ENCODE measurements at places on chromosomes 7 and 10.

DNA sequence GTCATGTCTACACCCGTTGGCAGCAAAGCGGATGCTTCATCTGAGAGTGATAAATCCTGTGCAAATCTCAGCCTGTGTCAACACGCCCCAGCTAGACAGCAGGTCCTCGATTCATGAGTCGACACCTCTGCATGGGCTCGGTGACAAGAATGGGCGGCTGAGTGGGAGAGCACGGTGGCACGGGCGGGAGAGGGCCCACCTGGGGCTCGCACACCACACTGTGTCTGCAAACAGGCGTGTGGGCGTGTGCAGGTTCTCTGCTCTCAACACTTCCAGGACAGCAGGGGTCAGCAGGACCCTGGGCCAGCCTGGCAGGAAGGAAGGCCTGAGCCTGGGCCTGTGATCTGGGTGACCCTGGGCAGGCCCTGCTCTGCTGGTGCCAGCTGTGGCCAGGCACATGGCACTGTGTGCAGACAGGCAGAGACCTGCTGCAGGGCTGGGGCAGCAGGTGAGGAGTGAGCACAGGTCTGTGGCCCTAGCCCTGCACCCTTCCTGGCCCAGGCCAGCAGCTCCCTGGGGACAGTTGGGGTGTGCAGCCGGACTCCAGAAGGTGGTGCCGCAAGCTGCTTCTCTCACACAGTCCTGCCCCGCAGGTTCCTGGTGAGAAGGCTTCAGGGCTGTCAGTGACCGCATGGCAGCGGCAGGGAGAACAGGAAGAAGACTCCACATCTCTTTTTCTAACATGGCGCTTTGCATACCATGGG is 216.4 kb downstream of the ELFN1 start:
- DNase-seq = no peak

DNA sequence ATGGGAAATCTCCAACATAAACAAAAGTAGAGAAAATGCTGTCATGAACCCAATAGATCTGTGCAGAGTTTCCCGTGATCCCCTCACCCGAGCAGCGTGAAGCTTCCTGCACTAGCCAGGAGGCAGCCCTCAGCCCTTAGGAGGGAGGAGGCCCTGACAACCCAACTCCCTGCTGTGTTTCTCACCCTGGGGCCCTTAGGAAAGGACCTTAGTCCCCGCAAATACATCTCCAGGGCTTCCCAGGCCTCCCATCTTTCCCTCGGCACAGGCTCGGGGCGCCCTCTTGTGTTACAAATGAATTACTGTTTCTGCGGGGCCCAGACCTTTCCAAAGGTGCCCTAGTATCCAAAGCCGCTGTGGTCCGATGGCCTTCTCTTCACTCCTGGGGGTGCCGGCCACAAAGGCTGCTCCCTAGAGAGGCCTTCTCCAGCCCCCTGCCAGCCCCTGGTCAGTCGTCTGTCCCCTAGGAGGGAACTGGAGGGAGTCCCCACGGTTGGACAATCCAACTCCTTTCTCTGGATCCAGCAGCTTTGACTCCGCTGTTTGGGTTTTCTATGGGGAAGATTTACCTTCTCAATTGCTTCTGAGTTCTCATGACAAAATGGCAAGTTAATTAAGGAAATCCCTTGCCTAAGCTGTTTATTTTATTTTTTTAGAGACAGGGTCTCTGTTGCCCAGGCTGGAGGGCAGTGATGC is 49.9 kb upstream of the SH2B2 start:
- DNase-seq = peak; percentile 77

DNA sequence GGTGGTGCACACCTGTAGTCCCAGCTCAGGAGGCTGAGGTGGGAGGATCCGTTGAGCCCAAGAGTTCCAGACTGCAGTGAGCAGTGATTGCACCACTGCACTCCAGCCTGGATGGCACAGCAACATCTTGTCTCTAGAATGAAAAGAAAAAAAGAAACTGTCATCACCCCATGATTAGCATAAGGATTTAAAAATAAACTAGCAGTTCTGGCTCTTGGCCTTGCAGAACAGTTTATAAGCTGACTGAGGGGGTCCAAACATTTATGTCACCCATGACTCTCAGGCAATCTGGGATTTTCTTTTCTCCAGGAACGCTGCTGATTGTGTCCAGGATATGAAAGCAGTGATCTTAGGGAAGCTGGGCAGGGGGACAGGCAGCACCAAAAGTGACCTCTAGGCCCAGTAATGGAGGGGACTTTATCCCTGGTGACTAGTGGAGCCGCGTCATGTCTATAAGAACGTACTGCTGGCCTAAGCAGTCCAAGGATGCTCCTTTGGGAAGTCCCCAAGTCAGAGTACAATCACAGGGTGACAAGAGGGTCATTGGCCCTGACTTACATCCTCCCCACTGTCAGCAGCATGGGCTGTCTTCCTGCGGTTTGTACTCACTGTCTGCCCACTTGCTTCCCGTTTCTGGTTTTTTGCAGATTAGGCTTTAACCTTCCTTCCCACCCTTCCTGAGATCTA is 177.4 kb downstream of the ARHGAP12 start:
- DNase-seq = no peak

GRCh38 chr7:142516038-142516501 is 233.2 kb upstream of the PRSS1 start:
- no peak for DNase-seq

GRCh38 chr10:132444877-132445351 is 47.9 kb downstream of the PWWP2B start:
- DNase-seq = no peak

DNA sequence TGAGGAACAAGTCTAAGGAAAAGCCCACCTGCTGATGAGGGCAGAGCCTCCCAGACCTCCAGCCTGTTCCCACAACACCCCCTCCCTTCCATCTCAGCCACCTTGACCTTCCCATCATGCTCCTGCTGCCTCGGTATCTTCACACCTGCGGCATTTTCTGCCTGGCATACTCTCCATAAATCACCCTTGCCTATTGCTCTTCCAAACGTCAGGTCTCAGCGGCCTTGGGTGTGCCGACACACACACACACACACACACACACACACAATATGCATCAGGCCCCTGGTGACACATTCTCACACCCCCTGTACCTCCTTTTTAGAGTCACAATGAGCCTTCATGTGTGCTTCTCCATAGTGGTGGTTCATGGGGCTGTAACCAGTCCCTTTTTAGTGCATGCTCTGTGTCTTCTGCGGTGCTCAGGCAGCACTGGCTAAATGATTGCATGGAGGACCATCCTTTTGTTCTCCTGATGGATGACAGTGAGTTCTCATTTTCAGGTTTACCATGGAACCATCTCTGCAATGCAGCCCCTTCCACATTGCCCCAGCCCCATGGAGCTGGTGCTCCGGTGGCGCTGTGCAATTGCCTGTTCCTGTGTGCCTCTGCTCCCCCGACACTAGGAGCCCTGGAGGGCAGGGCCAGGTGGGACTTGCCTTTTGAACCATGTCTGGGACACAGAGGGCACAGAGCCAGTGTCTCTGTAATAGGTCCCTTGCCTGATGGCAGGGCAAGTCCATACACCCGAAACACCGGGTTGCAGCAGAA is 4.5 kb downstream of the ADIRF start:
- no peak for DNase-seq

GRCh38 chr10:1369665-1370064 is 313.5 kb downstream of the WDR37 start:
- DNase-seq = no peak

- DNase-seq = no peak
Measured at GRCh38 chr10:88082806-88083596, 219.6 kb downstream of the PTEN start.

GRCh38 chr7:7868572-7868899 is 100.1 kb upstream of the GLCCI1 start:
- no peak for DNase-seq

- no peak for DNase-seq
Measured at GRCh38 chr10:99521765-99522469, 10.8 kb upstream of the NKX2-3 start.

DNA sequence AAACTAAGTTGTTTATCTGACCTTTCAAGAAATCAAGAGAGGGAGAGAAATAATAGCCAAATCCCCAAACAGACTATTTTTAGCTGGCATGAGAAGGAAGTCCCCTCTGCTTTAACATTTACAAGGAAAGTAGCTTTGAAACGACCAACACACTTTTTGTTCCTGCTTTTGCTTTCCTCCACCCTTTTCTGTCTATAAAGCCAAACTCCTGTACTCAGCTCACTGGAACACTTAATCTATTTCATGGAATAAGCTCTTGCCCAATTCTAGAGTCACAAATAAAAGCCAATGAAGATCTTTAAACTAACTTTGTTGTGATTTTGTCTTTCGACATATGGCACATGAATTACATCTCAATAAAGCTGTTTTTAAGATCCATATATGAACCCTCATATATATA is 86.8 kb upstream of the CCDC71L start:
- no peak for DNase-seq

GRCh38 chr10:118543714-118544400 is 51.6 kb downstream of the PRLHR start:
- DNase-seq = no peak

- DNase-seq = peak; percentile 84
Measured at GRCh38 chr10:13690281-13690825, 103.6 kb downstream of the PRPF18 start.

- DNase-seq = no peak
Measured at GRCh38 chr10:103709341-103709920, 145.9 kb downstream of the SH3PXD2A start.

DNA sequence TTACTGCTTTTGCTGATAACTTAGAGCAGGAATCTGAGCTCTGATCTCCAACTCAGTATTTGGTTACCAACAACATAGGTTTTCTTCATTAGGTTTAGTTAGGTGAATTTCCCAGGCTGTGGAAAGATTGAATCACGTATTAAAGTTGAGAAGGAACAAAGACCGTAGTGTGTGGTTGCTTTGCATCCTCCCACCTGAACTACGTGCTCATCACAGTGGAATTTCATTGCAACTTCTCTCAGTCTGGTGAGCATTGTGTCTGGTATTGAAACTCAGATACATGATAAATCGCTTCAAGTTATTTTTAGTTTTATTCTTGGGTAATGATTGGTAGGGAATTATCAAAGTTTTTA is 139.4 kb upstream of the AKR1E2 start:
- no peak for DNase-seq

Measured in brain pericyte (primary cell).